Endodermal cell (in vitro differentiated cells): ENCODE measurements at places on chromosomes 13 and 19. TPM values are rescaled to one million over a fixed set of nuclear protein-coding genes. Genes with fewer than 3 reads are reported as not detected.

DNA sequence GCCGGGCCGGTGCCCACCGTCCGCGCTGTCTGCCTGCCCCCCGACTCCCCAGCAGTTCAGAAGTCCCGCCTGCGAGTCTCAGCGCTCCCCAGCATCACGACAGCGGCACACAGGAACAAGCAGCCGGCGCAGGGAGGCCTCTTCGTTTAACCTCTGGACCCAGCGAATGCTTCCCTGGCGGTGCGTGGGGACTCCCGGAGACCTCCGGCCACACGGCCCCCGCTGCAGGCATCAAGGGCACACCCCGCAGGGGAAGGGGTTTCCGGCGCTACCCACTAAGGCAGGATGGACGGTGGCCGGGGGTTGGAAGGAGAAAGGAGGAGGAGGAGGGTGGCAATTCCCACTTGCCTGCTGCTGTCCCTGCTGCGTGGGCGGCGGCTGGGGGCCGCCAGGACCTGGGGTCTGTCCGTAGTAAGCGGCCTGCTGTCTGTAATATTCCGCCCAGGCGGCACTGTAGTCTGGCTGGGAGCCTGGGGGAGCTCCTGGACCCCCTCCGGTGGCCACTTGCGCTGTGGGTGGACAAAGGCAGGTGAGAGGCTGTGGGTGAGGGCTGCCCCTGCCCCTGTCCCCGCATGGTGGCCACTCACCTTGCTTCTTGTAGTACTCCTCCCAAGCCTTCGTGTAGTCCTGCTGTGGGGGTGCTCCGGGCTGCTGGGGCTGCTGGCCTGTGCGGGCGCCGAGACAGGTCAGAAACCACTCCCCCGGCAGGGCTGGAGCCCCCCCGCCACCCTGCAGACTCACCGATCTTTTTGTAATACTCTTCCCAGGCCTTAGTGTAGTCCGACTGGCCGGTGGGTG is 9.6 kb downstream of the KHSRP start:
- no peaks in the 10 kb centered on the region for H3K27me3 ChIP-seq
- H3K36me3 ChIP-seq: peaks cover 73% of the 10 kb centered on the region
- no peak for DNase-seq
- H3K4me3 ChIP-seq: no peak overlapping the region
- H3K4me1 ChIP-seq: no peaks in the 10 kb centered on the region
- no peak overlapping the region for H3K27ac ChIP-seq

MRPS31 gene
- total RNA-seq: 30.5 and 32.0 TPM in 2 replicates

DNA sequence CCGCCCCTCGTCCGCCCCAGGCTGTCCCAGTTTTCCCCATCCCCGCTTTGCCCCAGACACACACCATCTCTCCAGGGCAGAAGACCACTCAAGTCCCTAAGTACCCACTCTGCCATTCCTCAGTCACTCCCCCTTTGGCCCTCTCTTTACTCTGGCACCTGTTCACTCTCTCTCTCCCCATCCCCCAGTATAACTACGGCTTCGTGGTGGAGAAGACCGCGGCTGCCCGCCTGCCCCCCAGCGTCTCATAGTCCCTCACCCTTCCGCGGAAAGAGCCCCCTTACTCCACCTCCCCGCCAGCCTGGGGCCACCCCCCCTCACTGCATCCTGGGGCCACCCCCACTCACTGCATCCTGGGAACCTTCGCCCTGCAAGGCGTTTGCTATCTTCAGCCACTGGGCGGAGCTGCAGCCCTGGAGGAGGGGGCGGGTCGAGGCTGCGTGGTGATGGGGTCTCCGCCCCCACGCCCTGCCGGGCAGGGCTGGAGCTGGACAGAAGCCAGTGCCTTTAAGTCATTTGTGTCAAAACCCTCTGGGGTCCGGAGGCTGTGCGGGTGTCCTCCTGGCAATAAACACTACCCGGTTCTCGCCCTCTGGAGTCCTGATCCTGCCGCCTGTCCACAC is 5.0 kb downstream of the MVB12A start:
- peak; percentile 96 for DNase-seq
- no peaks in the 10 kb centered on the region for H3K27me3 ChIP-seq
- H3K27ac ChIP-seq: no peak overlapping the region

DNA sequence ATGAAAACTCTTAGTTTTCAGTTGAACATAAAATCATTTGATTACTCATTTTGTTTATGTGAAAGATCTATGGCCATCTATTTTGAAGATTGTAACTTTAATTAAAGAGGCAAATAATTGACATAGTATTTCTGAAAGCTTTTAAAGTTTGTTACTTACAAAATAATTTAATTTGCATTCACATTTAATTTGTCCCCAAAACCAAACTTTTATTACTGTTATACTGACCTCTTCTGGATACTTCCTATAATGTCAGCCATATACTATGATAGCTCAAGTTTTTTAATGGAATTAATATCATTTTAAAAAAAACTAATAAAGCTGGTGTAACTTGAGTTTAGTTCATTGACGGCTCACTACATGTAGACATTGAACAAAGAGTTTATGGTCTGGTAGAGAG is 4.9 kb upstream of the SGCG start:
- H3K36me3 ChIP-seq: no peaks in the 10 kb centered on the region
- no peak overlapping the region for H3K27ac ChIP-seq
- no peaks in the 10 kb centered on the region for H3K4me1 ChIP-seq
- no peak overlapping the region for H3K4me3 ChIP-seq
- DNase-seq: no peak
- H3K27me3 ChIP-seq: no peaks in the 10 kb centered on the region

GRCh38 chr13:22599156-22599555 is 581.6 kb upstream of the SGCG start:
- no peak for DNase-seq
- H3K36me3 ChIP-seq: no peaks in the 10 kb centered on the region
- H3K27me3 ChIP-seq: no peaks in the 10 kb centered on the region
- H3K4me1 ChIP-seq: no peaks in the 10 kb centered on the region
- H3K4me3 ChIP-seq: no peak overlapping the region

DNA sequence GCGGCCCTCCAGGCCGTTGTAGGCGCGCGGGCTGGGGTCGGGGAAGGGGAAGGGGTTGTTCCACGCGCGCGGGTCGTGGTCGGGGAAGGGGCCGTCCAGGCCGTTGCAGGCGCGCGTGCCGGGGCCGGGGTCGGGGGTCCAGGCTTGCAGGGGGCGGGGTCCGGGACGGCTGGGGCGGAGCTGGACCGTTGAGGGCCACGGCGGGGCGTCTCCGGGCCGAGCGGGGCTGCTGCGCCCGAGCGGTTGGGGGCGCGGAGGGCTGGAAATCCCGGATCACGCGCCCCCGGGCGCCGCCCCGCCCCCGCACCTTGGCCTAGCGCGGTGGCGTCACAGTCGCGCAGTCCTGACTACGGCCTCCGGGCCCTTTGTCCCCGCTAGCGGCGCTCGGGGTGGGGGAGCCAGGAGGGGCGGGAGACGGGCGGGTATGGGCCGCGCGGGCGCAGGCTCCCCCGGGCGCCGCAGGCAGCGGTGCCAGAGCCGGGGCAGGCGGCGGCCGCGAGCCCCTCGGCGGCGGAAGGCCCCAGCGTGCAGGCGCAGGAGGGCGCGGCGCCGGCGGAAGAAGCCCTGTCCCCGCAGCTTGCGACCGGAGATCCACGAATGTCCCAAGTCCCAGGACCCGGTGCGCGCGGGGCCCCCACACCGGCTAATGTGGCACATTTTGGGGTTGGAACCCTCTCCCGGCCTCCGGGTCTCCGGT is 665 bp downstream of the GPX4 start:
- peaks cover 21% of the 10 kb centered on the region for H3K36me3 ChIP-seq
- H3K4me1 ChIP-seq: peaks cover 5% of the 10 kb centered on the region
- peak; percentile 92 for DNase-seq

DNA sequence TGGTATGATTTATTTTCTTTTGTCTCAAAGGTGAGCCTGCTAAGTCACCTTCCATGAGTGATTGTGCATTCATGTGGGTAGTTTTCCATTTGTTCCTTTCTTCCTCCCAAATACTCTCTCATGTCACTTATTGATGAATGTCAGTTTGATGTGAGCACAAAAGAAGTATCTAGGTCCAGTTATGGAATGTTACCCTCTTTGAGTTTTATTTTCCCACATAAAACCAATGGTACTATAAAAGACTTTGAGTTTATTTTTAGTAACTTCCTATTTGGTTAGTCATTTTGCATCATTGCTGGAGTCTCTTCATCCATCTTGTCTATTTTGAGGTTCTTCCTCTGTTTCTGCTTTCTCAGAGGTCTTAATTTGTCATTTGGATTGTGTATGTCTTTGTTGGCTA is 321.3 kb downstream of the GPC6 start:
- no peak for DNase-seq
- H3K27me3 ChIP-seq: no peaks in the 10 kb centered on the region
- H3K4me3 ChIP-seq: no peak overlapping the region
- peaks cover 10% of the 10 kb centered on the region for H3K36me3 ChIP-seq
- no peaks in the 10 kb centered on the region for H3K4me1 ChIP-seq

DNA sequence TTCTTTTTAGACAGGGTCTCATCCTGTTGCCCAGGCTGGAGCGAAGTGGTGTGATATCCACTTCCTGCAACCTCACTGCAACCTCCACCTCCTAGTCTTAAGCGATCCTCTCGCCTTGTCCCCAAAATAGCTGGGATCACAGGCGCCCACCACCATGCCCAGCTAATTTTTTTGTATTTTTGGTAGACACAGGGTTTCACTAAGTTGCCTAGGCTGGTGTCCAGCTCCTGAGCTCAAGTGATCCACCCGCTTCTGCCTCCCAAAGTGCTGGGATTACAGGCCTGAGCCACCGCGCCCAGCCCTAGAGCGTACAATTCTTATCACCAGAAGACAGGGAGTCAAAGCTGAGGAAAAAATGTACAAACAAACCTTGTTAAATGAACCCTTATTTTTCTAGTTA is 4.5 kb upstream of the ELOF1 start:
- no peak for DNase-seq
- no peaks in the 10 kb centered on the region for H3K4me1 ChIP-seq
- no peak overlapping the region for H3K27ac ChIP-seq
- no peaks in the 10 kb centered on the region for H3K36me3 ChIP-seq
- no peaks in the 10 kb centered on the region for H3K27me3 ChIP-seq

- no peaks in the 10 kb centered on the region for H3K27me3 ChIP-seq
- H3K27ac ChIP-seq: no peak overlapping the region
- H3K4me1 ChIP-seq: no peaks in the 10 kb centered on the region
- H3K4me3 ChIP-seq: no peak overlapping the region
- H3K36me3 ChIP-seq: no peaks in the 10 kb centered on the region
Observed at GRCh38 chr19:16595097-16595496, 22.9 kb upstream of the SLC35E1 start.

NCAN gene
- total RNA-seq: 0.77 to 1.2 TPM (median 0.84 TPM) in 3 replicates

- H3K4me1 ChIP-seq: peaks cover 4% of the 10 kb centered on the region
- no peak overlapping the region for H3K27ac ChIP-seq
Observed at GRCh38 chr13:113902986-113903775, 39.3 kb upstream of the GAS6 start.

GRCh38 chr19:5172859-5173630 is 167.6 kb downstream of the PTPRS start:
- no peaks in the 10 kb centered on the region for H3K36me3 ChIP-seq
- H3K27ac ChIP-seq: no peak overlapping the region
- DNase-seq: no peak
- no peaks in the 10 kb centered on the region for H3K4me1 ChIP-seq
- no peak overlapping the region for H3K4me3 ChIP-seq
- H3K27me3 ChIP-seq: no peaks in the 10 kb centered on the region

- no peaks in the 10 kb centered on the region for H3K36me3 ChIP-seq
- H3K27ac ChIP-seq: no peak overlapping the region
- no peak for DNase-seq
Observed at GRCh38 chr13:111626371-111627305, 306.2 kb downstream of the TEX29 start.

SPRY2 gene
- total RNA-seq: 92.6 and 96.9 TPM in 2 replicates

CSNK1A1L gene
- not detected in 3 replicates for total RNA-seq

- H3K4me3 ChIP-seq: no peak overlapping the region
- H3K36me3 ChIP-seq: no peaks in the 10 kb centered on the region
- DNase-seq: no peak
Observed at GRCh38 chr19:48587387-48587786, 19.2 kb upstream of the SPACA4 start.

DNA sequence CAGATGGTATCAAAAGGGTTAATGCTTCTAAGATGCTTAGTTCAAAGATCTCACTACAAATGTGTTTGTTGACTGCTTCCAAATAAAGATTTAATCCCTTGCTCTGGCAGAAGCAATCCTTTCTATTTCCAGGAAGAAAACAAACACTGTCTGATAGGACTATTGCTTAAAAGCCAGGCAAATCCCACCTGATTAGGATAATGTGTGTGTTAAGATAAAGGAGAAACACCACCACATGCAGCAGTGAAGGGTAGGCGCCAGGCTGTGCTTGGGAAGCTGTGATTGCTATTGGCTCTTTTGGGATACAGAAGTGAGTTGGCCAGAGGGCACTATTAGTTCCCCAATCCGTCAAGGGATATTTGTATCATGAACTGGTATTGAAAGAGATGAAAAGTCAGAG is 62.8 kb upstream of the LRCH1 start:
- H3K27me3 ChIP-seq: peaks cover 68% of the 10 kb centered on the region
- no peaks in the 10 kb centered on the region for H3K36me3 ChIP-seq
- peak; percentile 70 for DNase-seq
- H3K4me1 ChIP-seq: peaks cover 11% of the 10 kb centered on the region
- H3K27ac ChIP-seq: no peak overlapping the region

C1QTNF9B gene
- total RNA-seq: not detected in 3 replicates

TMPRSS9 gene
- 0.95 and 1.2 TPM in 2 replicates for total RNA-seq

DNA sequence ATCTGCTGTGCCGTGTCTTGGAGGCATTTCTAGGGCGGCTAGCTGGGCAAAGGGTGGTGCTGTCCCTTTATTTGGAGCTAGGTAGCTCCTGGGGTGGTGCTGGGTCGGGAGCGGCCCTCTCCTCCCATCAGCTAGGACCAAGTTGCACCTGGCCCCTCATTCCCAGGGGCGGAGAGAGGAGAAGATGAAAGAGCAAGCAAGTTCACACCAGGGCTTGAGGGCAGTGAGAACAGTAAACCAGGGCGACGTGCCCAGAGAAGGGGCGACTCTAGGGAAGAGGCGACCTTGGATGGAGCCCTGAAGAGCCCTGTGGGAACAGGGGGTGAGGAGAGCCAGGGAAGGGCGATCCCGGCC is 17.0 kb upstream of the KCNN1 start:
- H3K27me3 ChIP-seq: peaks cover 56% of the 10 kb centered on the region
- peak overlapping the region; percentile 94 for H3K27ac ChIP-seq
- no peaks in the 10 kb centered on the region for H3K36me3 ChIP-seq
- peak; percentile 86 for DNase-seq
